ENCODE measurements at places on chromosomes 3 and 15.

DNA sequence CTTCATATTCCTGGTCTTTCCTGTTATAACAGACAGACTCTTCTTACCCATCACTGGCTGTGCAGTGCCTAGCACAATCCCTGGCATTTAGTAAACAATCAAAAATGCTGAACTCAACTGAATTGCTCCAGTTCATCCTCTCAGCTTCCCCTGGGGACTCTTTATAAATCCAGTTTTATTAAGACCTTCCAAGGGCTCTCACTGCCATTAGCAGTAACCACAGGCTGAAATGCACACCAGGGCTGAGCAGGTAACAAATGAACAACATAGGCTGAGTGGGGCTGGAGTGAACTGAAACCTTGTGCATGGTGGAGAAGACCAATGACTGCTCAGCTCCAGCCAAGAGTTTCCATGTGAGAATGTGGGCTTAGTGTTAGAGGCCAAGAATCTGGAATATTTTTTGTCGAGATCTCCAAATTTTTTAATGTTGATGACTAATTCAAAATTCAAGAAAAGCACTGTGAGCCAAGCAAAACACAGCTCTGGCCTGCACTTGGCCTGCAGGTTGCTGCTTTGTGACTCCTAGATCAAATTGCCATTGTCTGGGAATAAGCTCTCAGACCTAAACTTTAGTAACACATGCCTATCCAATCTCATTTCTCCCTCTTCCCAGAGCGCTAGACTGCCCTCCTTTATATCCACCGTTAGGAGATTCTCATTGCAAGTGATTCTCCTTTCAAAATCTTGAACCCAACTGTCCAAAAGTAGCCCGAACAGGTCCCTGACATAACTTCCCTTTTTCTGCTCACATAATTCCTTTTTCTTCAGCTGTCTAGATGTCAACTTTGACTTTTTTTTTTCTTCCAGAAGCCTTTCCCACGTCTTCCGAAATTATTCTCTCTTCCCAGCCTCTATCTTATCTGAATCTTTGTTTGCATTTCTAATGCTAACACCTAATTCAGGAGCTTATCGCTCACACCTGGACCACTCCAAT is 7.4 kb downstream of the SQOR start:
- no peak for DNase-seq

DNA sequence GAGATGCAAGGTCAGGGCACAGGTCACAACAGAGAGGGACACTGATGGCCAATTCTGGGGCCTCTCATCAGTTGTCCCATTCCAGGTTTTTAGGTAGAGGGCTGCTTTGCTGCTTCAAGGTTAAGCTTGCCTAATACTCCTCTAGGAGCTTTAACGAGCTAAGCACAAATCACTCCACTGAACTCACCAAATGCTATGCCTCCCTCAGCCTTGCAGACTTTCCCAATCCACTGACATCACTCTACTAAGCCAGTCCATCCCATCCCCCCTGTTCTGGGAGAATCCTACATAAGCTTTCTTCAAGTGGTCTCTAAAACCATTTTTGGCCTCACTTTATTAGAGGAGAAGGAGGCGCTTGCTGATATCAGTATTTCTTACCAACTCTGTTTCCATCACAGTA is 24.8 kb upstream of the PDCD6IP start:
- DNase-seq, result no peak

- DNase-seq, result no peak
Observed at GRCh38 chr3:134892761-134893160, 97.7 kb downstream of the EPHB1 start.

DNA sequence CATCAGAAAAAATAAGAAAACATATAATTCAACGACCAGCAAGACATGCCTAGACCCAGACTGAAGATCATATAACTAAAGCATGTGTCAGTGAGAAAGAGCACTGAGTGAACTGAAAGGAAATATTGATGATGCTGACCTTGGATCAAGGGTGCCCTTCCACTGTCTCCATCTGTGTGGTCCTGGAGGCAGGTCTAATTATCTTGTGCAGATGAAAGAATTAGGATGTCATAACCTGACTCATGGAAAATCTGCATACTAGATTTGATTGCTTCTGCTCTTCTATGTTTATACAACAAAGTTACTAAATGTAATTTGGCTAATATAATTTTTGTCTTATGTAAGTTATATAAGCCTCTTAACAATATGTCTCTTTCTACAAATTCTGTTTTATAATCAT is 264.6 kb upstream of the TGFBR2 start:
- DNase-seq, result no peak

- no peak for DNase-seq
Observed at GRCh38 chr15:91067036-91067435, 33.0 kb upstream of the SV2B start.

DNA sequence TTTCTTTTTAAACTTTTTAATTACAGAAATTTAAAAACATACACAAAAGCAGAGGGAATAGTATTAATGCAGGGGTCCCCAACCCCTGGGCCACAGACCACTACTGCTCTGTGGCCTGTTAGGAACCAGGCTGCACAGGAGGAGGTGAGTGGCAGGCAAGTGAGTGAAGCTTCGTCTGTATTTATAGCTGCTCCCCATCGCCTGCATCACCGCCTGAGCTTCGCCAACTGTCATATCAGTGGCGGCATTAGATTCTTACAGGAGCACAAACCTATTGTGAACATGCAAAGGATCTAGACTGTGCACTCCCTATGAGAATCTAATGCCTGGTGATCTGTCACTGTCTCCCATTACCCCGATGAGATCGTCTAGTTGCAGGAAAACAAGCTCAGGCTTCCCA is 22.4 kb downstream of the CCR9 start:
- no peak for DNase-seq

GRCh38 chr3:3145831-3146230 is 19.1 kb downstream of the TRNT1 start:
- DNase-seq, result no peak

DNA sequence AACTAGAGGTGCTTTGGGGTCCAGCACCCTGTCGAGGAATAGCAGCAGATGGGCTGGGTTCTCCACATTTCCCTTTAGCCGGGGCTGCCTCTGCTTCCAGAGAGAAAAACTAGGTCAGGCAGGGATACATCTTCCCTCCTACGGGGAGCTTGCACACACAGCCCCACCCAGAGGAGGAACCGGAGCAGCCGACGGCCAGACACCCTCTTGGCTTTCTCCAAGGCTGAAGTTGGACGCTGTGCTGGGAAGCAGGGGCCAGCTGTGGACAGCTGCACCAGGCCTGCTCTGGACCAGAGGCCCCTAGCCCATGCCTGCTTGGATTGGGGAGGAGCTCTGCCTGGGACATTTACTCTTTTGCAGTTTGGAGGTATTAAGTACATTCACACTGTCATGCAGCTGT is 44.7 kb upstream of the NR2C2 start:
- no peak for DNase-seq

DNA sequence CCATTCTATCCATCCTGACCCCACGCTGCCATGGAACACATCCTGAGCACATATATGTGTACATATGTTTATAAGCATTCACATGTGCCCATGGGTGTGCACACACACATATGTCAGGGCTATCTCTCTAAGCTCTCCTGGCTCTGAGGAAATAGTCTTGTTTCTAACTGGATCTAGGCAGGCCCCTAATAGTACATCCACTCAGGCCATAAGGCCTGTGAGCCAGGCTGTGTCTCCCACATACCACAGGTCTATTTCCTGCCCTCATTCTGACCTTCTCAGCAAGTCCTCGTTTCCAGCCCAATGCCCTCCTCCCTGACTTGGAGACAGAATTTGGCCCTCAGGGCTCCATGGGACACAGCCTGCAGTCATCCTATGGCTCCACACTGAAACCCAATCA is 284.8 kb upstream of the CTNNB1 start:
- no peak for DNase-seq

DNA sequence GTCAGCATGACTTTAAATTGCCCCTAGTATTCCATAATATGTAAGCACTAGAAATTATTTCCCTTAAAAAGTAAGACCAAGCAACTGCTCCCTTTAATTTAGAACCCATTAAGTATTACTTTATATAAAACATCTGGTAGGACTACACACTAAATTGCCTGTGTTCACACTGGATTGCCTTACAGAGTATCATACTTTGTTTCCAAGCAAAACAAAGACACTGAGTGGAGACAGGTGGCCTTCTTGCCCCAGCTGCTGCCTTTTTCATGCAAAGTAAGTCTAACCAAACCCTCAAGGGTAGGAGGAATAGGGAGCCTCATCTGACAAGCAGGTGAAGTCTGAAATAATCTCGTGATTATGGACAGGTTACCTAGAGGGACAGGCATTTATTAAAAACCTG is 87.3 kb downstream of the PEX5L start:
- DNase-seq, result no peak

- DNase-seq, result peak; percentile 14
Observed at GRCh38 chr3:32960404-32961170, 9.1 kb downstream of the CCR4 start.

DNA sequence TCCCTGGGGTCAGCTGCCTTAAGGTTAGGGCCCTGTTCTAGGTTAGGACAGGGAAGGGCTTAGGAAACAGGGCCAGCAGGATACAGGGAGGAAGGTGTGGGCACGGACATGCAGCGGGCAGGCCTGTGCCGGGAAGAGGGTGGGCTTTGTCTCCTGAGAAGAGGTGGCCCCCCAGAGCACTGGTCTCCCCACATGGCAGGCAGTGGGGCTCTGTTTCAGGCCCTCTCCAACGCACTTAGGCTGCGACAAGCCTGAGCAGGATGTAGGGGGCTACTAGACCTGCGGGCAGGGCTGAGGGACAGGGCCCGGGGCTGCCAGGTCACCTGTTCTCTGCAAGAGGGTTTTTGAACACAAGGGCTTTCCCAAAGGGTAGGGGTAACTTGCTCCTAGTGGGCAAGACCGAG is 33.5 kb downstream of the KLF13 start:
- no peak for DNase-seq

- no peak for DNase-seq
Observed at GRCh38 chr15:70259028-70259424, 161.3 kb upstream of the TLE3 start.

GRCh38 chr3:33840179-33840578 is 41.7 kb downstream of the PDCD6IP start:
- DNase-seq, result no peak

GRCh38 chr3:94967196-94967595 is 904.3 kb downstream of the NSUN3 start:
- no peak for DNase-seq

GRCh38 chr3:193673845-193674244 is 80.8 kb downstream of the OPA1 start:
- DNase-seq, result no peak

DNA sequence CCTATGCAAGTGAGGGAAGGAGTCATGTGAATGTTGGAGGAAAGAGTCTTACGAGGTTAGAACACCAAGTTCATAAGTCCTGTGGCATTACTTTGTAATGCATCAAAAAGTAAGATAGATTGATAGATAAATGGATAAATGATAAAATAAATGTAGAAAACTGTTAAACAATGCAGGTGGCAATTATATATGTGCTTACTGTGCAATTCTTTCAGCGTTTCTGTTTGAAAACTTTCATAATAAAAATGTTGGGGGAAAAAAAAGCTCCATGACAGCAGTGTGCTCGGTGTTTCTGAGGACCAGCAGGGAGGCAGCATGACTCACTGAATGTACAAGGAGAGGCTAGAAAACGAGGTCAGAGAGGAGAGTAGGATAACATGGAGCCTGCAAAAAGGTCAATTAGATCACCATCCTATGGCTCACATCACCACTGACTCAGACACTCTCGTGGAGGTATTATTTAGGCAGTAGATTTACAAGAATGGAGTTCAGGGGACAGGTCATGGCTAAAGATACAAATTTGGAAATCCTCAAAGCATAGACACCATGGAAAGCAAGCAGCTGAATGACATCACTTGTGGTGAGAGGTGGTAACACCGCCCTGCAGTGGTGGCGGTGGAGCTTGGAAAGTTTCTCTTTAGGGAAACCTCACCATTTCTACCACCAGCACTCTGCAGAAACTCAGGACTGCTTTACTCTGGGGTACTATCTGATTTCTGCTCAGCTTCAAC is 219.8 kb downstream of the CTNNB1 start:
- DNase-seq, result peak; percentile 10

- DNase-seq, result no peak
Observed at GRCh38 chr15:54506977-54507524, 528.8 kb downstream of the UNC13C start.

- DNase-seq, result no peak
Observed at GRCh38 chr3:175914785-175915184, 1055.7 kb downstream of the NAALADL2 start.

DNA sequence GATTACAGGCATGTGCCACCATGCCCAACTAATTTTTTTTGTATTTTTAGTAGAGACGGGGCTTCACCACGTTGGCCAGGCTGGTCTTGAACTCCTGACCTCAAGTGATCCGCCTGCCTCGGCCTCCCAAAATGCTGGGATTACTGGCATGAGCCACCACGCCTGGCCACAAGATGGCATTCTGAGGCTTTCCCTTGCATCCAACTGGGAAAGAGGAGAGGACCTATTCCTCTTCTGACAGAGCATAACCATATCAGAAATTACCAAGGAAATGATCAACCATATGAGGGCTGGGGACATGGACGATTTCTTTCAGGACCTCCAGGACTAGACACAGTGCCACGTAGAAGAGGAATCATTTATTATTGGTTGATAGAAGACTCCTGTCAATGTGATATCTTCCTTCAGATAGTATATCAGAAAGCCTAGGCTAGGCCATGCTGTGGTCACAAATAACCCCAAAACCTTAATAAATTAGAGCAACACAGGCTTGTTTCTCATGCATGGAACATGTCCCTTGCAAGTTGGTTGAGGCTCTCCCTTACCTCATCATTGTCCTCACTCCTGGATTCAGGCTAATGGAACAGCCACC is 372.3 kb upstream of the IL12A start:
- no peak for DNase-seq

GRCh38 chr3:60149501-60149900 is 1099.7 kb upstream of the CFAP20DC start:
- DNase-seq, result no peak

- no peak for DNase-seq
Observed at GRCh38 chr3:3783210-3783609, 16.0 kb upstream of the LRRN1 start.

DNA sequence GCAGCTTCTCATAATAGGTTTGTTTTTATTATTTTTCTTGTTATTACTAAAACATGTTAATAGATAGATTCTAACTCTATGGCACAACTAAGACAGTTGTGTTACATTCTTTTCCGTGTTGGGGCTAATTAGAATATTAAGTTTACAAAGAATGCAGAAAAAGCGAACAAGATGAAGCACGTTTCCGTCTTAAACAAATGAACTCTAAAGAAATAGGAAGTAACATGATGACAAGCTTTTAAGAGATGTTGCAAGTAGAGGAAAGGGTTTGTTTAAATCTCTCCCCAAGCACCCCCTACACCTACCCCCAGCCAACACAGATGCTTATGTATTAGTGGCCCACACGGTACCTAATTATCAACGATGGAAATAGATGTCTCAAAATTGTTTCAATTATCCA is 207.1 kb downstream of the TP63 start:
- DNase-seq, result no peak

DNA sequence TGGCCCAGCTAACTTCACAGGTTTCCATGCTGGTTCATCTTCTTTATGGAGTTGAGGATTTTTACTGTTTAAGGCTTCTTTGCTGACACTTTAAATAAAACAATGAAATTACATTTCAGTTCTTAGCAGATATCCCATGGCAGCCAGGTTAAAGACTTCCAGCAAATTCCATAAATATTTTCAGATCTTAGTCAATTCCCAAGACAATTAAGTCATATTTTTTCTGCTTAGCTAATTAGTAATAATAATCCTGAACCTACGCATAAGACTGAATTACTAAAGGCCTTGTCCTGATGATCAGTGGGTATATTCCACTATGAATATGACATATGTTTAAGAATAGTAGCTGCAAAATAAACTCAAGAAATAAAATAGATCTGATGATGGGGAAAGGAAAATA is 83.3 kb downstream of the NR2E3 start:
- no peak for DNase-seq

Data from stimulated activated CD8-positive, alpha-beta memory T cell treated with anti-CD3 and anti-CD28 coated beads, Interleukin-7, amount 100 ng/mL, for 48 hours (primary cell).